ENCODE measurements at places on chromosomes 16 and 17.

GRCh38 chr17:49190932-49191331 lies 19.4 kb downstream of the GNGT2 start:
- DNase-seq, result no peak

- no peak for DNase-seq
Observed at GRCh38 chr16:50467943-50468748, 80.0 kb upstream of the NKD1 start.

DNA sequence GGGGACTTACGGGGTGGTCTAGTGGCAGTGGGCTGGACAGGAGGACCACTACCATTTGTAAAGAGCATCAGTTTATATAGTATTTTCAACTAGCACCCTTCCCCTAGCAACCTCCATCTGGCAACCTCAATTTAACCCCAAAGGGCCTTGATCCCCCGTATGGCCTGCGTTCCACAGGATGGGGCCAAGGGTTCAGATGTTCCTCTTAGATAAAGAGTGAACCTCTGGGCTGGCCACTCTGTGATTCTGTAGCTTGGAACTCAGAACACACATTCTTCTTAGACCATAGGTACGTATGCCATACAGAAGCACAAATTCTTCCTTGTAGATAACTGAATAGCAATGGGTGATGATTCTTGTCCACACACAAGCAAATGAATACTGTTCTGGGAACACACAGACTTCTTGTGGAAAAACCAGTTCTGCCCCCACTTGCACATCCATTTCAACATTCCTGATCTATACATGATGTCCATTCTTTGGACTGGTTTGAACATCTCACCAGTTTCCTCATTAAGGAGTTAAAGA lies 1.9 kb upstream of the GGA2 start:
- no peak for DNase-seq

- DNase-seq, result no peak
Observed at GRCh38 chr16:65049679-65050078, 72.2 kb downstream of the CDH11 start.

DNA sequence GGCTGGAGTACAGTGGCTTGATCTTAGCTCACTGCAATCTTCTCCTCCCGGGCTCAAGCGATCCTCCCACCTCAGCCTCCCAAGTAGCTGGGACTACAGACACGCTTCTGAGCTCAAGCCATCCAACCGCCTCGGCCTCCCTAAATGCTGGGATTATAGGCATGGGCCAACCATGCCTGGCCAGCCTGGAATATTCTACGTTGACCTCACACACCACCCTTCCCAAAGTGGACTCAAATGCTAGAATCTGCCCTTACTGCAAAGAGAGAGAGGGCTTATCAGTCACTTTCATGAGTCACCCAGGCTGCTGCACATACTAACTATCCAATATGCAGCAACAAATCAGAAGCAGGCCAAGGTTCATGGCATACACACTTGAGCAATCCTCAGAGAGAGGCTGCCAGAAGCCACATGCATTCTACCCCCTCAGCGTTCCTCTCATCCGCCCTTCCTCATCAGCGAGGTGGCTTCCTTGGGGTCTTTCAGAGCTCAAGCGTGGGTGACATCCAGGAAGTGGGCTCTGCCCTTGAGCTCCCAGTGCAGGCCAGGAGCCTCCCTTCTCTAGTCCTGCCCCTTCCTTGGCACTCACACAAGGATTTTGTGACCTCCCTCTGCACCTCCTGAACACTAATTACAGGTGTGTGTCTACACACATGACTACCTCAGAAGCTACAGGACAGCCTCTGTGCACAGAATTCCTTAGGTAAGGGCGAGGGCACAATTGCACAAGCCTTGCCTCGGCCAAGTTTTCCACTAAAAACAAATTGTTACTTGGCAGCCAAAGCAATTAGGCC lies 24.8 kb upstream of the SIAH1 start:
- peak; percentile 30 for DNase-seq

GRCh38 chr17:50469671-50470305 lies 1.1 kb upstream of the CHAD start:
- no peak for DNase-seq

- DNase-seq, result no peak
Observed at GRCh38 chr16:52460639-52461178, 86.2 kb downstream of the TOX3 start.

DNA sequence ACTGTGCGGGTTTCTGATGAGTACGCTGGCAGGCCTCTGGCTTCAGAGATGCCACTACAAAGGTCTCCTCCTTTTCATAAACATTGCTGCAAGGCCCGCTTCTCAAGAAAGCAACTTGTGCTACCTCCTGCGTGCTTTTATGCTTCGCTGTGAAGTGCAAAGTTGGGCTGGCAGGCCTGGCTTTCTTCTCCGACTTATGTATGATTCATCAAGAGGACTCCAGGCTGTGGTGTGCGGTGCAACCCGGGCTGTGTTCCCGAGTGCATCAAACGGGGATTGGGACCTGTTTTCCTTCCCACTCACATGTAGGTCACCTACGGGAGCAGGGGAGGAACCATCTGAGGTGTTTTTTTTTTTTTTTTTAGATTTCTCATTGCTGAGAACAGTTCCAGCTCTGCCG lies 534.1 kb downstream of the WWOX start:
- no peak for DNase-seq

DNA sequence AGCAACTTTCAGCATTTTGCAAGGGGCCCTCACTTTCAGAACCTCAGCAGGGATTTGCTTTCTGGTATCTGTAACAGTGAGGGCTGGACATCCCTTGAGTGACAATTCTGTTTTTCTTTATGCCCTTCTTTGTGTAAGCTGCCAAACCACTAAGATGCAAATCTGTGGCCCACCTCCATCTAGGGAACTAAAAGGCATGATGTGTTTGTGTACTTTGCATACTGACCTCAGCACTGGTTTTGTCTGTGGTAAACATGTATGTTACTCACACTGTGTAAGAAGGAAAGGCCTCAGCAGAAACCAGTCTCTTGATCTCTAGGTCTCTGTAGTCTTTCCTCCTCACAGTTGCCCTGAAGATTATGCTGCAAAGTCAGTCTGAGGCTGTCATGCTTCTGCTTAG lies 396.6 kb upstream of the DYNLRB2 start:
- no peak for DNase-seq

- no peak for DNase-seq
Observed at GRCh38 chr16:58500430-58501241, 693 bp downstream of the NDRG4 start.

GRCh38 chr17:50484386-50485155 lies 5.9 kb downstream of the RSAD1 start:
- no peak for DNase-seq

- DNase-seq, result peak; percentile 19
Observed at GRCh38 chr16:69057400-69058378, 47.8 kb upstream of the HAS3 start.

GRCh38 chr16:81445966-81446906 lies 1.6 kb downstream of the CMIP start:
- DNase-seq, result no peak

All from GOT3 (cell line).